Calu3 (cell line): ENCODE measurements at places on chromosomes 5 and 9. TPM values are rescaled to one million over a fixed set of nuclear protein-coding genes. Genes with fewer than 3 reads are reported as not detected.

DNA sequence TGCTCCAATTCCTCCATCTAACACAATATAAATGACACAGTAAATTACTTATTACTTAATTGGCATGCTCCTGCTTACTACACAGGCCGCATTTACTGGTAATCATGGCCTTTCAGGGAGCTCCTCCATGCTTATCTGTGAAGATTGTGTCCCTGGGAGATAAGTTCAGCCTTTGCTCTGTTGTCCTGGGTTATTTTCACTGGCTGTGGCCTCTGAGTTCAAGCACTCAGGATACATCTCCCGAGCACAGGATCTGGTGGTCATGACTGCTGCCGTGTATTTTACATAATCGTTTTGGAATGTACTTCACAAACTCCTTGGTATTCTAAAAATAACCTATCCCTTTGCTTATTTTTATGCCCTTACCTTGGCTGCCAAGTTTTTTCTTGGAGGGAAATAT, 215.7 kb downstream of the ICE1 start:
- H3K36me3 ChIP-seq: no peaks in the 10 kb centered on the region
- no peak overlapping the region for H3K4me3 ChIP-seq
- H3K4me1 ChIP-seq: no peaks in the 10 kb centered on the region
- no peak overlapping the region for H3K27ac ChIP-seq
- no peak for DNase-seq

DNA sequence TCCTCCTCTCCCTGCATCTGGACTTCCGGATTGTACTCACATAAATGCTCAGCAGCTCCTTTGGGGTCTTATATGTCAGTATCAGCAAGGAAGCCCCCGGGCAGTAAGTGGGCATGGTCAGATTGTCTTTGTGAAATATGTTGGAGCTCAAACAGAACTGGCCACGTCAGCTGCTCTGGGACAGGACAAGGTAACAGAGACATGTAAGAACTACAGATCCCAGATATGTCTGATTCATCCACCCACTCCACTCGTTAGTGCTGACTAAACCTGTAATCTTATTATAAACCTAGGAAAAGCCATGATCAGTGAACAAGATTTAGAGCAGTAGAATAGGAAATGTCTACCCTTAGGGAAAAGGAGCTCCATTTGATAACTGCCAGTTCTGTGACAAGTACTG, 561.8 kb downstream of the CETN3 start:
- H3K27ac ChIP-seq: no peak overlapping the region
- DNase-seq: no peak
- no peaks in the 10 kb centered on the region for H3K36me3 ChIP-seq
- H3K4me3 ChIP-seq: no peak overlapping the region

- no peak for DNase-seq
- H3K4me3 ChIP-seq: no peak overlapping the region
- no peaks in the 10 kb centered on the region for H3K27me3 ChIP-seq
- H3K27ac ChIP-seq: no peak overlapping the region
- peaks cover 8% of the 10 kb centered on the region for H3K36me3 ChIP-seq
- no peaks in the 10 kb centered on the region for H3K4me1 ChIP-seq
Measured at GRCh38 chr9:136507221-136507991, 24.6 kb upstream of the SEC16A start.

GRCh38 chr5:53820119-53820801, 259.8 kb downstream of the NDUFS4 start:
- no peak for DNase-seq
- no peak overlapping the region for H3K27ac ChIP-seq
- H3K27me3 ChIP-seq: peaks cover 19% of the 10 kb centered on the region

GRCh38 chr5:76689321-76690036, 26.4 kb upstream of the F2R start:
- DNase-seq: no peak
- H3K4me3 ChIP-seq: no peak overlapping the region
- no peaks in the 10 kb centered on the region for H3K27me3 ChIP-seq
- no peaks in the 10 kb centered on the region for H3K36me3 ChIP-seq
- peak overlapping the region; percentile 13 for H3K27ac ChIP-seq
- H3K4me1 ChIP-seq: peaks cover 44% of the 10 kb centered on the region

- H3K27ac ChIP-seq: no peak overlapping the region
- H3K4me1 ChIP-seq: no peaks in the 10 kb centered on the region
- DNase-seq: no peak
- no peaks in the 10 kb centered on the region for H3K36me3 ChIP-seq
- peaks cover 22% of the 10 kb centered on the region for H3K27me3 ChIP-seq
Measured at GRCh38 chr5:139415869-139416268, 12.0 kb upstream of the SPATA24 start.

- DNase-seq: no peak
- peaks cover 59% of the 10 kb centered on the region for H3K36me3 ChIP-seq
- peaks cover 30% of the 10 kb centered on the region for H3K4me1 ChIP-seq
- no peak overlapping the region for H3K4me3 ChIP-seq
Measured at GRCh38 chr5:177098470-177099141, 11.9 kb downstream of the FGFR4 start.

GRCh38 chr5:876398-877365, 15.9 kb downstream of the BRD9 start:
- H3K27ac ChIP-seq: no peak overlapping the region
- peaks cover 42% of the 10 kb centered on the region for H3K36me3 ChIP-seq
- no peak overlapping the region for H3K4me3 ChIP-seq
- H3K4me1 ChIP-seq: no peaks in the 10 kb centered on the region

FAM169A gene
- 13.4 and 14.1 TPM in 2 replicates for total RNA-seq

GRCh38 chr5:17819783-17820182, 185.5 kb downstream of the TAF11L14 start:
- no peaks in the 10 kb centered on the region for H3K4me1 ChIP-seq
- no peak for DNase-seq
- no peaks in the 10 kb centered on the region for H3K27me3 ChIP-seq
- H3K27ac ChIP-seq: no peak overlapping the region
- H3K4me3 ChIP-seq: no peak overlapping the region
- H3K36me3 ChIP-seq: no peaks in the 10 kb centered on the region

- H3K36me3 ChIP-seq: no peaks in the 10 kb centered on the region
- no peaks in the 10 kb centered on the region for H3K27me3 ChIP-seq
- no peak overlapping the region for H3K4me3 ChIP-seq
- no peak overlapping the region for H3K27ac ChIP-seq
- no peak for DNase-seq
- H3K4me1 ChIP-seq: no peaks in the 10 kb centered on the region
Measured at GRCh38 chr5:12636209-12636608, 732.0 kb upstream of the CTNND2 start.

DNA sequence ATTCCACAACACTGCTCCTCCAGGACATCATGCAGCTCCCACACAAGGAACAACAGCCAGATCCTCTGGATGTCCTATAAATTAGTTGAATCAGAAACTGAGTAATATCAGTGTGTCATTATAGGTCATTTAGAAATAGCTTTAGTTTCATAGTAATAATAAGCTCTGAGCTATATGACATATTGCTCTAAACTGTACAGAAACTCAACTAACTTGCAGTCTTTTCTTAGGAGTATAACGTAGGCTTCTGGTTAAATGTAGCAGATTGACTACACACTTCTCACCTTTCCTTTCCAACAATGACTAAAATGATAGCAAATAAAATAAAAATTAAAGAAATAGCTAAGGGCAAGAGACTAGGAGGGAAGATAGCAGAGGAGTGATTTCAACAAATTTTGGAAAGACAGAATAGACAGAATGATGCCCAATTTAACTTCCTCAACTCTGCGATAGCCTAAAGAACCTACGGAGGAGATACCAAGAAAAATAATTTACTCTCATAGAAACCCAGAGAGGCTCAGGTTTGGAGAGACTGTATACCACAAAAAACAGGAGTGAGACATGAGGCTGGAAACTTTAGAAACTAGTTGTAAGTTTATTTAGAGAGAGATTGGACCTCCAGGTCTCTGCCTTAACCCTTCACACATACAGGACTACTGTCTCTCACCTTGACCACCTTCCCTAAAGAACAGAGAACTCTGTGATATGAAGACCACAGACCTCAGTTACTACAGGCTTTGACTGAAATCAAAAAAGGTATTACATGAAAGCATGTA, 193.7 kb downstream of the TSSK1B start:
- peaks cover 18% of the 10 kb centered on the region for H3K4me1 ChIP-seq
- H3K36me3 ChIP-seq: no peaks in the 10 kb centered on the region
- no peak for DNase-seq
- H3K27ac ChIP-seq: no peak overlapping the region
- H3K4me3 ChIP-seq: no peak overlapping the region
- peaks cover 6% of the 10 kb centered on the region for H3K27me3 ChIP-seq

FLT4 gene
- total RNA-seq: not detected in 2 replicates

DNA sequence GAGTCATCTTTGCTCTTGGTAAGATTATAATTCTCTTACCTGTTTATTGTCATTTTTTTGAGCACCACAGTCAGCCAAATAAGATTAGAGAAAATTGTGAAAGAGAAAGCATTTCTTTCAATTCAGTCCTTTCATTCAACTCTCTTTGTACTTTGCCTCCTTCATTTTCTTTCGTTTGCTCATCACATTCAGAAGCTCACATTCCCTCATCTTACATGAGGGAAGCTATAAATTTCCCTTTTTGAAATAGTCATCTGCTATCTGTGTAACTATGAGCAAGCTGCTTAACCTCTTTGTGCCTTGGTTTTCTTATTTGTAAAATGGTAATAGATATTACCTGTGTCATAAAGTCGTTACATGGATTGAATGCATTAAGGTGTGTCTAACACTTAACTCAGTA, 41.4 kb downstream of the PAM start:
- no peak overlapping the region for H3K27ac ChIP-seq
- H3K4me3 ChIP-seq: no peak overlapping the region
- no peaks in the 10 kb centered on the region for H3K27me3 ChIP-seq
- no peak for DNase-seq
- no peaks in the 10 kb centered on the region for H3K36me3 ChIP-seq
- no peaks in the 10 kb centered on the region for H3K4me1 ChIP-seq

- no peak for DNase-seq
- peaks cover 11% of the 10 kb centered on the region for H3K36me3 ChIP-seq
- H3K4me1 ChIP-seq: peaks cover 10% of the 10 kb centered on the region
- no peak overlapping the region for H3K27ac ChIP-seq
- no peak overlapping the region for H3K4me3 ChIP-seq
- no peaks in the 10 kb centered on the region for H3K27me3 ChIP-seq
Measured at GRCh38 chr9:111477677-111478076, 6.5 kb downstream of the ECPAS start.

FABP6 gene
- total RNA-seq: 1.0 and 1.6 TPM in 2 replicates

- H3K4me1 ChIP-seq: no peaks in the 10 kb centered on the region
- no peaks in the 10 kb centered on the region for H3K36me3 ChIP-seq
- no peak for DNase-seq
- no peak overlapping the region for H3K4me3 ChIP-seq
- no peaks in the 10 kb centered on the region for H3K27me3 ChIP-seq
- H3K27ac ChIP-seq: no peak overlapping the region
Measured at GRCh38 chr5:124570285-124571035, 176.0 kb downstream of the ZNF608 start.

SLIT3 gene
- total RNA-seq: not detected in 2 replicates

- no peak for DNase-seq
- H3K36me3 ChIP-seq: peaks cover 18% of the 10 kb centered on the region
- no peaks in the 10 kb centered on the region for H3K27me3 ChIP-seq
Measured at GRCh38 chr9:131432597-131433301, 38.9 kb downstream of the PRRC2B start.

- H3K27ac ChIP-seq: no peak overlapping the region
- no peak for DNase-seq
- H3K27me3 ChIP-seq: peaks cover 74% of the 10 kb centered on the region
- H3K36me3 ChIP-seq: no peaks in the 10 kb centered on the region
Measured at GRCh38 chr5:178341091-178341850, 108.7 kb upstream of the PHYKPL start.

- H3K27ac ChIP-seq: peak overlapping the region; percentile 98
- peaks cover 93% of the 10 kb centered on the region for H3K4me1 ChIP-seq
- no peaks in the 10 kb centered on the region for H3K27me3 ChIP-seq
- peak overlapping the region; percentile 52 for H3K4me3 ChIP-seq
- peaks cover 46% of the 10 kb centered on the region for H3K36me3 ChIP-seq
Measured at GRCh38 chr5:142871363-142872193, 101.4 kb downstream of the ARHGAP26 start.

DNA sequence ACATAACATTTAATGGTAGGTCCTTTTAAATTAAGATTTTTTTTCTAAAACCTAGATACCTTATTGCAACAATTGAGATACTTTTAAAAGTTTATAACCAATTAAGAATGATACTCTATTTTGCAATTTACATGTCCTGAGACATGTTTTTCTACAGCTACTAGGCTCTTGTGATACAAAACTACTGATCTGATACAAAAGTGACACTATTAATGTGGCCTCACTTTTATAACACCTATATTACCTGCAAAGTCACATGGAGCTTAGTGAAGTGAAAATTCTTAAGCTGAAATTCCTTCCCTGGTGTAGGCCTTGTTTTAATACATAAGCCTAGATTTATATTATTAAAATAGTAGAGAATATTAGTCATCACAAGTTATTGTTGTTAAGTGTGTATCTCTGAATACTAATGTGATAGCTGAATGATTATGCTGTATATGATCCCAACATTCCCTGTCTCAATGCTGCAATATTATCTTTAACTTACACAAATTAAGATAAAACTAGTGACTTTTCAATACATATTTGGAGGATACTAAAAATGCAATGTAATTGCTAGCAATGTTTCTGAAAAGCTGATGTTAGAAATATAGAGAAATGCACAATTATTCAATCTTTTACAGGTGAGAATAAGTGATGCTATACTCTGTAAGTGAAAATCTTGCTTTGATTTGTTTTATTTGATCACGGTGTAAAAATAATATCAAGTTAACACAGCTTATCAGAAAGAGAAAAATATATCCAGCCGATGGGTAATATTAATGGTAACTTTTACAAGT, 2.6 kb downstream of the NFIB start:
- no peak for DNase-seq
- peaks cover 18% of the 10 kb centered on the region for H3K4me1 ChIP-seq
- H3K36me3 ChIP-seq: peaks cover 60% of the 10 kb centered on the region
- H3K4me3 ChIP-seq: peak overlapping the region; percentile 84

MROH2B gene
- not detected in 2 replicates for total RNA-seq

GRCh38 chr9:104386425-104387069, 117.5 kb upstream of the OR13F1 start:
- H3K4me1 ChIP-seq: no peaks in the 10 kb centered on the region
- H3K27me3 ChIP-seq: no peaks in the 10 kb centered on the region
- no peak overlapping the region for H3K27ac ChIP-seq

- peaks cover 7% of the 10 kb centered on the region for H3K4me1 ChIP-seq
- peaks cover 23% of the 10 kb centered on the region for H3K27me3 ChIP-seq
- H3K27ac ChIP-seq: no peak overlapping the region
- H3K4me3 ChIP-seq: no peak overlapping the region
Measured at GRCh38 chr9:87286506-87286905, 211.2 kb upstream of the DAPK1 start.

- no peak for DNase-seq
- no peak overlapping the region for H3K27ac ChIP-seq
- no peak overlapping the region for H3K4me3 ChIP-seq
Measured at GRCh38 chr9:133009906-133010582, 20.8 kb upstream of the GTF3C5 start.
